ENCODE measurements at places on chromosomes 1 and 21.
A peak's percentile ranks its signal among the peaks of the same experiment; 100 is the strongest.

DNA sequence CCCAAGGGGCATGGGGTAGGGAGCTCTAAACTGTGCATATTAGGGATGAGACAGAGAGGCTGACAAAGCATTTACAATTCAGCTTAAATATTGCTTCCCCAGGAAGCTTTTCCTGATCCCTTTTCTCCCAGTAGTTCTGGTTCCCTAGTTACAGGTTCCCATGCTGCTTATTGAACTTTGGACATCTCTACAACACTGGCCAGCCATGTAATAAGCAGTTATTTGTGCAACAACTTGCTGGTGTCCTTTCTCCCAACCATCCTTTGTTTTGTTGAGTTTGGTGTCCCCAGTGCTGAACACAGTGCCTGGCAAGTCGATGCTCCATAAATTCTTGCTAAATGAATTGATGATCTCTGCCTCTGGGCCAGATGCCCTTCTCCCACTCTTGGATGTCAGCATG, 80.6 kb downstream of the PLXNA2 start:
- no peak for DNase-seq

DNA sequence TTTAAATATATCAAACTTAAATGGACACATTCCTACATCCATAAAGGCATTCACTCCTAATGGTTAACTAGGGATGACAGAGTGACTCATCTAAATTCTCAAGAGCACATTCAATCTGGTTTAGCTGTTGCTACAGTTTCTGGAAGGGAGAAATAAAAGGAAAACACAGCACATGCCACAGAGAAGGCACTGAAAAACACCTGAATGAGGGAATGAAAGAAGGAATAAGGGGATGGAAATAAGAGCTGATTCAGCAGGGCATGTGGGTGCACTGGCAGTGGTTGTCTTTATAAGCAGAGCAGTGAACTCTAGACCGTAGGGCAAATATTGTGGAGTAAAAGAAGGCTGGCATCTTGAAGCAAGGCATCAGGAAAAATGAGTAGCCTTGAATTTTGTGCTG, 79.3 kb downstream of the LHX4 start:
- DNase-seq: peak; percentile 64

GRCh38 chr21:33259995-33260394, 6.2 kb upstream of the IL10RB start:
- no peak for DNase-seq

DNA sequence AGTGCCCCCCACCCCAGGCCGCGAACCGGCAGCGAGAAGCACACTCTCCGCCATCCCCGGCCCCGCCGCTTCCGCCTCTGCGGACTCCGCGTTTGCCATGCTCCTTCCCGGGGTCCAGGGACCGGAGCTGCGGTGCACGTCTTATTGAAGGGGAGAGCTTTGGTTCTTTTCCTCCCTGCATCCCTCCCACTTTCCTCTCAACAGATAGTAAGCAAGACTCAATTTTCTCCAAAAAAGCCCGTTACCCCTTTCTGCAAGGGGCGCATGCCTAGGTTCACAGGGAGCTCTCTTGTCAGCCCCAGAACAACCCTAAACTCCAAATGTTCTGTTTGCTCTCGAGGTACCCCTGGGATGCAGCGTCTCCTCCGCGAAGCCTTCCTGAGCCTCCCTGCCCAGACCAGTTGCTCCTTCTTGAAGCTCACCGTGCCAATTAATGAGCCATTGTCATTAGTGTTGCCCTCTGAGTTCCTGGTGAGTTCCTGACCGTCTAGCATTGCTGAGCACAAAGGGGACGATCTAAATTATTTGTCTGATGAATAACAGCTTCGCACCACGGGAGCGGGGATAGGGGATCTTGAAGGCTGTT, 8.1 kb downstream of the FOXD3 start:
- no peak for DNase-seq

DNA sequence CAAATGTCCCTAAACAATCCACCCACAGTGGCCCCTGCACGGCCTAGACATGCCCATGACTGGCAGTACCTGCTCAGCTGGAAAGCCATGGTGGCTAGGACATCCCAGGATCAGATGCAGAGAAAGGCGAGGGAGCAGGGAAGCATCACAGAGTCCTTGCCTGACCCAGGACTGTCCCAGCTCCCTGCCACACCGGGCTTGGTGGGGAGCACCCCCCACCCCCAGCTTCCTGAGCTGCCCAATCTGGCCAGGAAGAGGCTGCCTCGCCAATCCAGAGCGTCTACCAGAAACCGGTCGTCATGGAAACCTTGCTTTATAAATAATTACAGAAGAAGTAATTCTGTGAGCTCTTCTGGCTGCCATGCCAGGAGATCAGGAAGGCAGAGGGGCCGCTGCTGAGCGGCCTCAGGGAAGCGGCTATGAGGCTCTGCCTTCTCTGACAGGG, 34.8 kb downstream of the ACOT7 start:
- DNase-seq: peak; percentile 60

- peak; percentile 47 for DNase-seq
Measured at GRCh38 chr1:81695741-81696140, 105.0 kb upstream of the ADGRL2 start.

Measured in AG08395 (cell line).